Foreskin keratinocyte (primary cell): ENCODE measurements at places on chromosomes 7 and 10.

DNA sequence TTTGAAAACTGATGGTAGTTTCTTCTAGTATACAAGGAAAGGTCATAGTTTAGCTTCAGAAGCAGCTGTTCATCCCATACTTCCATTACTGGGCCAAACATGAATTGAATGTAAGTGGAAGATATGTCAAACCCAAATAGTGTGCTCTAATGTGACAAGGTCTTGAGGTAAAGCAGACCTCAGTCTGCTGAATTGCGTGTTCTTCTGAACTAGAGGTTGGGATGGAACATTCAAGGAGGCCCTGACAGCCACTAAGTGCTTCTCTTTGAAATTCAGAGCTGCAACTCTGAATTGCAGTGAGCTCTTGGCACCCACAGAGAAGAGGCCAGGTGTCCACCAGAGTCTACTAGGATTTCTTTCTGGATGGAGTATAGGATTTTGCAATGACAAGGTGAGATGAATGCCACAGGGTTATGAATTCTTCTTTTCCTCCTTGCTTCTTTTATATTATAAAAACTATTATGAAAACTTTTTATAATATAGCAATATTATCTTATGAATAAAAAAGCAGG, 98.5 kb downstream of the IDE start:
- DNase-seq: no peak

- DNase-seq: peak; percentile 35
Observed at GRCh38 chr10:69318867-69319727, 40.8 kb downstream of the HK1 start.

DNA sequence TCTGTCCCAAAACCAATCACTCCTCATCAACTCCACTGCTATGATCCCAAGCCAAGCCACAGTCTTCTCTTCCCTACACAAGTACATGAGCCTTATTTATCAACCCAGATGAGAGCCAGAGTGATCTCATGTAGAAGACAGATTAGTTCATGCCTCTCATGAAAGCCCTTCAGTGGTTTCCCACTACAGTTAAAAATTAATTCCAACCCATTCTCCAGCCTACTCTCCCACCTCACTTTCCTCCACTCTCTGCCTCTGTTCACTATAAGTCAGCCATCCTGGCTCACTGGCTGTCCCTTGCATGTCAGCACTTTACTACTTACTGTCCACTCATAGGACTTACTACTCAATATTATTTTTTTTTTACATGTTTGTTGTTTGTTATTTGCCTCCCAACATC, 67.3 kb downstream of the CACUL1 start:
- no peak for DNase-seq

- peak; percentile 15 for DNase-seq
Observed at GRCh38 chr10:126199221-126199998, 188.9 kb downstream of the ADAM12 start.

GRCh38 chr7:142690554-142691182, 58.6 kb upstream of the PRSS1 start:
- DNase-seq: no peak

GRCh38 chr10:124743191-124744101, 732 bp downstream of the FAM53B start:
- no peak for DNase-seq

DNA sequence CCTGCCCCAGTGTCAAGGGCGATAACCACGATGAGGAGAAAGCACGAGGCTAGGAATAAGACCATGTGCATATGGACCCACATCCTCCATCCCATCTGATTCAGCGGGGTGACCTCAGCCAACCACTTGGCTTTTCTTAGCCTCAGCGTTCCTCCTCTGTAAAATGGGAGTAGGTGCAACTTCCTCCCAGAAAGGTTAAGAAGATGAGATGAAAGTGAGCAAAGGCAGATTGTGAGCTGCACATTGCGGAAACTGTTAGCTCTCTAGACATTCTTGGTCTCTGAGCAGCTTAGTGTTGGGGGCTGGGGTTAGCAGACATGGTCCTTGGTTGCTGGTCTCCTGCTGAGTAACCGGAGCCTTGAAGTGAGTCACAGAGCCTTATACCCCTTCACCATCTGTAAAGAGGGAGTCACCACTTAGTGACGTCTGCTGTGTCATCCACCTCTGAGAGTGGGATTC, 497.3 kb upstream of the GALNT17 start:
- no peak for DNase-seq

- no peak for DNase-seq
Observed at GRCh38 chr10:77583527-77583926, 54.1 kb downstream of the KCNMA1 start.

DNA sequence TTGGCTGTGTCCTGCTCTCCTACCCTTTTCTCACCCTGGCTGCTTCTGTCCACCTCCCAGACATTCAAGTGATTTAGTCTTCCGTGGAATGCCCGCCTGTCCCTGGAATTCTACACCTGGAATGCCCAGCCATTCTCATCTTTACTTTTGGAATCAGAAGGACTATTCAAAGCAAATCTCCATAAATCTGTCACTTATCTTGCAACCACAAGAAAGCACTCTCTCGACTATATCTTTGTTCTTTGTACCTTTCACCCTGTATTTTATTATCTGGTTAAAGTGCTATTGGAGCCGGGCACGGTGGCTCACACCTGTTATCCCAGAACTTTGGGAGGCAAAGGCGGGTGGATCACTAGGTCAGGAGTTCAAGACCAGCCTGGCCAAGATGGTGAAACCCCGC, 79.3 kb upstream of the KMT2E start:
- DNase-seq: no peak

DNA sequence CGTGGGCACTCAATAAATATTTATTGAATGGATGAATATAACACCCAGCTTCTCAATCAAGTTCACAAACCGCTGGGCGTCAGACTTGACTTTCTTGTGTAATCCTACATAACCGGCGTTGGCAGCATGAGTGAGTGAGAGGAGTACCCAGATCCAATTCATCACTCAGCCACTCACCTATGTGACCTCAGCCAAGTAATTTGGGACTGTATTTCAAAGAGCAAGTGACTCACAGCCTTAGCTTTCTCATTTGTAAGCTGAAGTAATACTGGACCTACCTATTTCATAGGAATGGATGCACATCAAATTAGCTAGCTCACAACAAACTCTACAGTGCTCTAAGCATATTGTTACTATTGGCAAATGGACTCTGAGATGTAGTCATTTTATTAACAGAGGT, 53.8 kb upstream of the FAM204A start:
- DNase-seq: no peak

DNA sequence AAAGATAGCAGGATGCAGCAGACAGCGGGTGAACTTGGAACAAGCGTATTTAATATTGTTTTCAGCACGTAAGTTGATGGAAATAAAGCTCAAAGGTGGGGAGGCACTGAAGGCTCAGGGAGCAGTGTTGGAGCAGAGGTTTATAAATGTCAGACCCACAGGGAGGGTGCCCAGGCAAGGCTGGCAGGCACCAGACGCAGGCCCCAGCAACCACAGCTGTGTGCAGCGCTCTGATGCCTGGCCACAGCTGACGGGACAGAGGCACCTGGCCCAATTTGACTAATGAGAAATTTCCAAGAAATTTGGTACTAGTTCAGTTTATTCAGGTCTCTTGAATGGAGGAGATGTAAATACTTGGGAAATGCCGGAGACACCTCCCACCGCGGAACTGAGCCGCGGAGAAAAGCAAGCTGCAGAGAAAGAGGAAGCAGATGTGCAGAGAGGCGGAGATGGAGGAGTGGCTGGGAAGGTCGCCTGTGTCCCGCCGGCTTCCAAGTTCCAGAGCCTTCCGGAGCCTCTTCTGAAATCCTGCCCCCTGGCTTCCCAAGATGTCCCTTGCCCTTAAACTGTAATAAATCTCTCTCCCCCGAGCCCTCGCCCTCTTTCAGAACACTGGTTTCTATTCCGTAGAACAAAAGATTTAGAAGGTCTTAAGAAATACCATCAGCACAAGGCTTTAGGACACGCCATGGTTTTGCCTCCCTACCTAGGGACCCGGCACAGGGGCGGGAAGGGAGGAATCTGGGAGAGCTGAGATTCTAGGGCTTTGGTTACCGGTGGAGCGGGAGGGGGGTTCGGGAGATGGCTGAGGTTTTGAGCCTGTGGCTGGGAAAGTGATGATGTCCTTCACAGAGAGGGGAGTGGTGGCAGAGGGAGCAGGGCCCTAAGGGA, 38.4 kb upstream of the PLXNA4 start:
- DNase-seq: no peak

DNA sequence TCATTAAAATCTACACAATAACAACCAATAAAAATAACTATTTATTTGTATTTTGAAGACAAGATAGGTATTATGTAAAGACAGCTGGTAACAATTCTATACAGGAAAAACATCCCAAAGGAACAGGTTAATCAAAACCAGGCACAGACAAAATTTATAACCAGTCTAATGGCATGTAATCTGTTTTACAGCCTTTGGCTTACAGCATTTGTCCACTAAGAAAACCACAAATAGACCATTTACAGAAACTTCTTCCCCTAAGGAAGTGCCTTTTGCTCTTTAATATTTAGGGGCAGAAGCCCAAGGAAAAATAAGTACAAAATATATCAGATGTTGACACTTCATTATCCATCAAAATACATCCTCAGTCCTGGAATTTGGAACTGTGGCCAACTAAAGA, 65.0 kb downstream of the SVIL start:
- DNase-seq: no peak

- peak; percentile 13 for DNase-seq
Observed at GRCh38 chr7:92360387-92360786, 86.9 kb upstream of the GATAD1 start.
